Stimulated activated memory B cell treated with anti-CD40 and anti-IgM and Interleukin-4, amounts not matched to agents 10 μg/mL and 1 μg/mL and 100 μg/mL, for 72 hours (primary cell): ENCODE measurements at places on chromosomes 4 and X.
A peak's percentile ranks its signal among the peaks of the same experiment; 100 is the strongest.

- ATAC-seq, result no peak
Observed at GRCh38 chr4:106195435-106195950, 120.5 kb downstream of the TBCK start.

- no peak for ATAC-seq
Observed at GRCh38 chr4:74188912-74189311, 31.0 kb downstream of the MTHFD2L start.

- ATAC-seq, result no peak
Observed at GRCh38 chr4:2484185-2484584, 15.3 kb downstream of the RNF4 start.

- ATAC-seq, result no peak
Observed at GRCh38 chr4:168119100-168119499, 26.8 kb downstream of the ANXA10 start.

DNA sequence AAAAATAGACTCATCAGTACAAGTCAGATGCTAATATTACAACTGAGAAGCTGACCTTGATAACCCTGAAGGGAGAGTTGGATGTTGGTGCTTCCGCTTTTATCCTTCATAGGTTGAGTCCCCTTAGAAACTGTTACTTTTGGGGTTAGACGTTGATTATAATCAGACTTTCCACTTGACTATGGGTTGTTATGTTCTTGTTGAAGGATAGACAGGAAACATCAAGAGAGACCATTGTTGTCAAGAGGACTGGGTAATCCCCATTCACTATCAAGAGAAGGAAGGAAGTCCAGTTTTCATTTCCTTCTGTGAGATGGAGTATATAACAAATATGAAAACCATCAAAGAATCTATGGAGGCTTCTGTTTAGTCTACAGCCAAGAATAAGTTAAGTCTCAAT is 229.9 kb upstream of the AFF2 start:
- no peak for ATAC-seq

DNA sequence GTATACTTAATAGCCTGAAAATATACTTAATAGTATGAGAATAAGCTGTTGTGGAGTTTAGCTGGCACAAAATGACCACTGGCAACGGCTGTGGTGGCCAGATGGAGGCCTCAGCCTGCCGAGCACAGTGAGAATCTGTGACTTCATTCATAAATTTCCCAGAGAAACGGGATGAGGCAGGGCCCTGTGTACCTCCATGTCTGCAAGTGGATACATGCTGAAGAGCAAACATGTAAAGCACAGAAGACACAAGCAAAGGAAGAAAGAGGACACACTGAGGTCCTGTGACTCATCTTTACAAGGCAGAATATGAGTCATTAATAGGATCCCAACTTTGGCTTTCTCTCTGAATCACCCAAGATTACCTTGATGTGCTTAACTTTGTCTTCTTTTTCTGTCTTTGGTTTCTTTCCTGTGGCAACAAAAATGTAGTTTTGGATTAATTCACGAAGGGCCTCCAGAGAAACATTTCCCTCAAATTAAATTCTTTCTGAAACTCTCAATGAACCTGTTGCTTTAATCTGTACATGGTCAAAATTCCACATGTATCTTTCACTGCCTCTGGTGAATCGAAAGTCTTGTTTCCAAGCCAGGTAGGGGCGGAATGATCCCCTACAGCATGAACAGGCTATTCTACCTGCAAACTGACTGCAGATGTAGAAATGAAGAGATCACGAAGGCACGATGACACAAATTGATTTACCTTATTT is 56.4 kb downstream of the IRF2 start:
- peak; percentile 72 for ATAC-seq

DNA sequence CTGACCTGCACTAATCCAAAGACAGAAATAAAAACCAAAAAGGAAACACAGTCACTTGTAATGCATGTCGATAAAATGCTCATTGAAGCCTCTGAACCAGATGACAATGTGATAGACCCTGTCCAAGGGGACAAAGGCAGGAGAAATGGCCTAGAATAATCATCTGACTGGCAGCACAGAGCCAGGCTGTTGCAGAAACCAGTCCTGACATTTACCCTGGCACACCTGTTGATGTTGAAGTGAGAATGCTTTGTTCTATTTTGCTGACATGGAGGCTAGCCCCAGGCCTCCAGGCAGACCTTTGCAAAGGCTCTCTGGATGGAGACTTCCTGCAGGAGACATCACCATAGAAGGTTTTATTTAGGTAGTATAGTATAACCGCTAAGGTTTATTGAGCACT is 41.0 kb downstream of the TFDP3 start:
- no peak for ATAC-seq

GRCh38 chr4:2290974-2291704 is 29.2 kb upstream of the MXD4 start:
- peak; percentile 82 for ATAC-seq

- ATAC-seq, result no peak
Observed at GRCh38 chr4:13483768-13484121, 395 bp downstream of the RAB28 start.

DNA sequence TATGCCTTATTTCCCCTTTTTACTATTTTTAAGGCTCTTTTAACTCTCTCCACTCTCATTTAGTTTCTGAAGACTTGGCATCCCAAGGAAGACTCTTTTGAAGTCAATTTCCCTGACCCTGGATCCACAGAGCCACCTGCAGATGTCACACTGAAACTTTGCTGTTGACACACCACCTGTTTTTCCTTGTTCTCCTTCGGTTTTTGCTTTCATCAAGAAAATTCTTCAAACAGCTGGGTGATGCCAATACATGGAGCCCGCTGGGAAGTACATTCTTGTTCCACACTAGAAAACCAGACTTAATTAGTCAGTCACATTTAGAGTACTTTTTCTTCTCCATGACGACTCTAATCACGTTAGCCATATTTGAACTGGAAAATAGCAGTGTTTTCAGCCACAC is 293.9 kb downstream of the PDGFC start:
- no peak for ATAC-seq

DNA sequence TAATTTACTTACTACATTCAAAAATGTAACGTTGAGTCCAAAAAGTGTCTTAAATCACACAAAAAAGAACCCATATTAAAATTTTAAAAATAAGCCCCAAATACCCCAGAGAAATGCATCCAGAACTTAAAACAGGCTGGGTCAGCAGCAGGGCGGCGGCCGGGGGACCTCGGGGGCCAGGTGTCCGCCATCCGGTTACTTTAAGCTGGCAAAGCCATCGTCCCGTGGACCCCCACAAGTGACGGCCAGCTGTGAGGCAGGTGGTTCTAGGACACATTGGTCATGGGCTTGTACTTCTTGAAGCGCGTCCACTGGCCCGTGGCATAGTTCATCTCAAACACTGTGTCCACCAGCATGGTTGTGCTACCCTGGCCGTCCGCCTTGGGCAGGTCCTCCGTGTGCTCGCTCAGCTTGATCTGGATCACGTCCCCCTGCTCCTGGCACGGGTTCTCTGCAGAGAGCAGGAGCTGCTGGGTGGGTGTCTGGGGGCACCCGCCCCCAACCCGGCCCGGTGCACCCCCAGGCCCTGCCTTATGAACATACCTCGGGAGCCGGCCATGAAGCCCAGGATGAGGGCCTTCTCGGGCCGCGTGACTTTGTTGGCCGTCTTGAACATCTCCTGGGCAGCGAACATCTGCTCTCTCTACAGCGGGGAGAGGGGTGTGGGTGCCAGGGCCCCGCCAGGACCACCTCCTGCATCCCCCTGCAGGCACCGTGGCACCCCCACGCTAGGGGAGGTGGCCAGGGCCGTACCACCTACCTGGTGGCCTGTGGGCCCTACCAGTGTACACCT is 25.5 kb downstream of the NELFA start:
- ATAC-seq, result no peak

- no peak for ATAC-seq
Observed at GRCh38 chr4:3867403-3868100, 101.4 kb downstream of the ADRA2C start.

- ATAC-seq, result no peak
Observed at GRCh38 chrX:40457406-40457805, 123.4 kb upstream of the ATP6AP2 start.

DNA sequence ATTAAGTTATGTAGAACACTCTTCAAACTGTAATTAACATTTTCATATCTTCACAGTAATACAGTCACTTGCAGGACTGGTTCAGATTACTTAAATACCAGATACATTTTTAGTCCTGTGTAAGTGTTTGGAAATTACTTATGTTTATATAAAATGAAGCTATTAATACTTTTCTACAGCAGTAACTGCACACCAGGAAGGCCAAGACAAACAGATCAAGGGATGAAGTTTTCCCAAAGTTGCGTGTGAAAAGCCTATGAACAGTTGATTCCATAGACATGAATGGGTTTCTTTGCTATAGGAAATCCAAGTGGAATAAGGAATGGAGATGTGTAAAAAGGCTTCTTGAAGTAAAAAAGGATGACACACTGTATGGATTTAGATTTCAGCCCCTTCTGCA is 28.9 kb upstream of the DRP2 start:
- no peak for ATAC-seq

DNA sequence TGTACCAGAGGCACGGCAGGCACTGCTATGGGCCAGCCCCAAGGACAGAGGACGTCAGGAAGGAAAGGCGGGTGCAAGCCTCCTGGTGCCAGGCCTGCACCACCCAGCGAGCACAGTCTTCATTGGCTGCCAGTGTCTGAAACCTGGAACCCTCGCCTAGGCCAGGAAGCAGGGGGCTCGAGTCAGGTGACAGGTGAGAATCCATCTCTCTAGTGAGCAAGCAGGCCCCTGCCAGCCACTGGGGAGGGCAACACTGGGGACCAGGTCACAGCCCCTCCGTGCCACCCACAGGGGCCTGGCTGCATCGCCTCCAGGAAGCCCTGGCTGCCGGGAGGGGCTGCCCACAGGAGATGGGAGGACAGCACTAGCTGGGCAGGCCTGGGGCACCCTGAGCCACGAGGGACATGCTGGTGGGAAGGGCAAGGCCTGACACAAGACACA is 6.9 kb upstream of the HAUS3 start:
- no peak for ATAC-seq

GRCh38 chr4:18318682-18319388 is 297.3 kb upstream of the LCORL start:
- ATAC-seq, result no peak

DNA sequence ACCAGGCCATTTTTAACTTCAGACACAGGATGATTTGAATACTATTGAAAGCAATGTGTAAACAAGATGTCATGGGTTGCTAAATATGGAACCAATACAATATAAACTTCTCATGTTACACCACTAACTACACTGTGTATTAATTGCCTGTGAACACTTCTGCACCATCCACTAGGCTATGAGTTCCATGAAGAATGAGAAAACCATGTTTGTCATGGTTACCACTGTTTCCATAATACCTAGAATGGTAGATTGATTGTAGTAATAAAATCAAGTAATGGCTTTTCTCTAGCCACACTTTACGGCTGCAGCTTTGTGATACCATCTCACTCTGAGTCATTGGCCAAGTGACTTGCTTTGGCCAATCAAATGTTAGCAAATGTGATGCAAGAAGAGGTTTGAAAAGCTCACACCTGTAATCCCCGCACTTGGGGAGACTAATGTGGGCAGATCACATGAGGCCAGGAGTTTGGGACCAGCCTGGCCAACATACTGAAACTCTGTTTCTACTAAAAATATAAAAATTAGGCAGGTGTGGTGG is 19.9 kb upstream of the CYBB start:
- ATAC-seq, result no peak

DNA sequence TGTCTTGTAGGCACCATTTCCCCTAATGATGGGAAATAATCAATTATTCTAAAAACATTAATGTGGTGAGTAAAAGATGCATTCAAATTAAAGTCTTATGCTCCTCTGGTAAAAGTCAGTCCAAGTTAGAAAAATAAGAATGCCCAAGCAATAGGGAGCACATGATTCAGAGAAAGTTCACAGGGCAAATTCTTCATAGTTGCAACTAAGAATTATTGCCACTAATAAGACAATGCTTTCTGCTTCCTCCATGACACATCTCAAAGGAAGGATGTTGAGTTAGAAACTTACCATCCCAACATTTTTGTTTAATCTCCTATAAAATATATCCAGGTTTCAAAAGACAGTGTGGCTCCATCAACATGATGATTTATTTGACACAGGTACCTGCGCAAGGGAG is 26.3 kb downstream of the PHOX2B start:
- no peak for ATAC-seq

- ATAC-seq, result peak; percentile 61
Observed at GRCh38 chr4:110484767-110485166, 8.8 kb downstream of the ENPEP start.

GRCh38 chr4:104942990-104943743 is 203.5 kb upstream of the TET2 start:
- no peak for ATAC-seq

DNA sequence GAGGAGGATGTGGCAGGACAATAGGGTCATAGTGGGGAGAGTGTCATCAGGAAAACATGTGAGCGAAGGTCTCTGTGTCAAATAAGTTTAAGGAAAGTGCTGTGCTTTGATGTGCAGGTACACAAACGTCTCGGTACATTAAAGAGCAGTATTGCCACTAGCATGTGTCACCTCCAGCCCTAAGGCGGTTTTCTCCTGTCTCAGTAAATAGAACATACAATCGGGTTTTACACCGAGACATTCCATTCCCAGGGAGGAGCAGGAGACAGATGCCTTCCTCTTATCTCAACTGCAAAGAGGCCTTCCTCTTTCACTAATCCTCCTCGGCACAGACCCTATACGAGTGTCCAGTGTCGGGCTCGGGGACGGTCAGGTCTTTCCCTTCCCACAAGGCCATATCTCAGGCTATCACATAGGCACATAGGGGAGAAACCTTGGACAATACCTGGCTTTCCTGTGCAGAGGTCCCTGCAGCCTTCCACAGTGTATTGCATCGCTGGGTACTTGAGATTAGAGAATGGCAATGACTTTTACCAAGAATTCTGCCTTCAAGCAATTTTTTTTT is 684.5 kb downstream of the PDHA2 start:
- ATAC-seq, result no peak

DNA sequence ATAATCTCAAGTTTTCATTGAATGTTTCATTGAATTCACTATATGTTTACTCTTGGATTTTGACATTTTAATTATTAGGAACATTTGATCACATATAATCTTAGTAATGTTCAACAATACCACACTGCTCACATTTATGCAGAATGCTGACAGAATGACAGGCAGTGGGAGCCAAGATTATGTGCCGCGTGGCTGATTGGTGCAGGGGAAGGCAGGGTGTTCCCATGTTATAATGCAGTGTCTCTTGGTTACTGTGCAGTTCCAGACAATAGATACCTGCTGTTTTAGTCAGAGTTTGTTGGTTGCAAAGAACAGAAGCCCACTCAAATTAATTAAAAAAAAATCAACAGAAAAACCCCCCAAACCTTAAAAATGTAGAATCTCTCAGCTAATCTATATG is 33.0 kb downstream of the FHIP1A start:
- no peak for ATAC-seq
